ENCODE measurements at places on chromosomes 7 and 10. TPM values are rescaled to one million over a fixed set of nuclear protein-coding genes. Genes with fewer than 3 reads are reported as not detected.

- H3K4me1 ChIP-seq: peaks cover 37% of the 10 kb centered on the region
- H3K27me3 ChIP-seq: no peaks in the 10 kb centered on the region
- H3K27ac ChIP-seq: peak overlapping the region; percentile 96
- no peaks in the 10 kb centered on the region for H3K36me3 ChIP-seq
Measured at GRCh38 chr10:73781548-73781878, 335 bp upstream of the CHCHD1 start.

DNA sequence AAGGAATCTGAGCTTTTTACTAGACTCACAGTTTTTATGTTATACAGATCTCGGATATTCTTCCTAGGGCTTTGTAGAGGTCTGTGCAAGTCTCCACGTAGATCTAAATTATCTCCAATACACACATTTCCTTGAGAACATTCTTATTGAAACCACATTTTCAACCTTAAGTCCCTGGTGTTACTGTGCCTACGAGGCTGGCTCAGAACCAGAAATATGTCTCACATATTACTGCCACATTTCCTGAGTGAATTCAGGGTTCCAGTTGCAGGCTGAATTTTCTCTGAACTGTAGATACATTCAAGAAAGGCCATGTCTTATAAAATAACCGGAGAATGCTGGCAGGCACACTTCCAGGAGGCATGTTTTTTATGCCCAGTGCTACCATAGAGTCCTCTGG, 46.5 kb downstream of the INHBA start:
- no peak for DNase-seq
- H3K4me1 ChIP-seq: no peaks in the 10 kb centered on the region
- no peak overlapping the region for H3K4me3 ChIP-seq
- no peaks in the 10 kb centered on the region for H3K36me3 ChIP-seq
- no peak overlapping the region for H3K27ac ChIP-seq

DNA sequence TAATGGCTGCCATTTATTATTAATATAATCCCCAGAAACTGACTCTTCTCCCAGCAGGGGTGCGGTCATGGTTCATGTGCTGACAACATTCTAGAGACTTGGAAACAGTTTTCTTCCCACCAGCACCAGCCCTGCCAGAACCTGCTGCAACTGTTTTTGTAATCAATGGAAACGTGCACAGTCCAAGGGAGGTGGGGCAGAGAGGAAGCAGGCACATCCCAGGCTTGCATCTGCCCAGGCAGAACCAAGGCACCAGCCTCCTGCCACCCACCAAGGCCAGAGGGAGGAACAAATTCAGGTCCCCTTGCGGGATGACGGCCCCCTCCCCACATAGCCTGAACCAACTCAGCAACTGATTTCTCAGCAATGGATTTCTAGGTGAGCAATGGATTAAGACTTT, 119.0 kb downstream of the OAT start:
- no peak overlapping the region for H3K4me3 ChIP-seq
- H3K36me3 ChIP-seq: no peaks in the 10 kb centered on the region
- no peaks in the 10 kb centered on the region for H3K27me3 ChIP-seq
- H3K27ac ChIP-seq: no peak overlapping the region
- H3K4me1 ChIP-seq: peaks cover 11% of the 10 kb centered on the region
- no peak for DNase-seq

DNA sequence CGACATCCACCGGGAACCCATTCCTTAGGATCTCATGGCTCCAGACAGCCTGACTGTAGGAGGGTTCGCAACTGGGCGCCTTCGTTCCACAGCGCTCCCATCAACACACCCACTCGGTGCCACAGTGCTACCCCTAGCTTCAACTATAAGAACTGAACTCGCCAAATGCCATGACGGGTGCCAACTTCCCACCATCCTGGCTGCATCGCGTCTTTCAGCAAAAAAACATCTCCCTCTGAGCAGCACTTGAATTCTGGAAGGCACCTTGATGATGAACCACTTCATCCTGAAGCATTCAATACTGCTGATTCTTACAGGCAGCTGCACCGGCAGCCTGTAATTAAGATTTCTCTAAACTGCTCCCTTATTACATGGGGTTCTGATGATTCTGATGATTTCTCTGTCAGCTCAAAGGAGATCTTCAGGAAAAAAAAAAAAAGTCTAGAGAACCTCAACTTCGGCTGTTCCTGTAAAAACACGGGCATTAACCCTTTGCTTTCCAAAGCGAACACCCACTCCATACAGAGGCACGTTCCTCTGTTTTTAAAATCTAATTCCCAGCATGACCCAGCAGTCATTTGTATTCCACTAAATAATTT, 1.3 kb downstream of the CYTH3 start:
- peak overlapping the region; percentile 93 for H3K4me3 ChIP-seq
- no peaks in the 10 kb centered on the region for H3K27me3 ChIP-seq
- H3K4me1 ChIP-seq: peaks cover 26% of the 10 kb centered on the region
- H3K36me3 ChIP-seq: no peaks in the 10 kb centered on the region
- H3K27ac ChIP-seq: peak overlapping the region; percentile 91

CALHM2 gene
- 94.3 TPM for total RNA-seq

All from vagina (tissue), 2 donors.